ENCODE measurements at places on chromosomes 16 and 17.

- DNase-seq = no peak
These were observed 15.5 kb downstream of the CX3CL1 start for GRCh38 chr16:57387598-57388354.

DNA sequence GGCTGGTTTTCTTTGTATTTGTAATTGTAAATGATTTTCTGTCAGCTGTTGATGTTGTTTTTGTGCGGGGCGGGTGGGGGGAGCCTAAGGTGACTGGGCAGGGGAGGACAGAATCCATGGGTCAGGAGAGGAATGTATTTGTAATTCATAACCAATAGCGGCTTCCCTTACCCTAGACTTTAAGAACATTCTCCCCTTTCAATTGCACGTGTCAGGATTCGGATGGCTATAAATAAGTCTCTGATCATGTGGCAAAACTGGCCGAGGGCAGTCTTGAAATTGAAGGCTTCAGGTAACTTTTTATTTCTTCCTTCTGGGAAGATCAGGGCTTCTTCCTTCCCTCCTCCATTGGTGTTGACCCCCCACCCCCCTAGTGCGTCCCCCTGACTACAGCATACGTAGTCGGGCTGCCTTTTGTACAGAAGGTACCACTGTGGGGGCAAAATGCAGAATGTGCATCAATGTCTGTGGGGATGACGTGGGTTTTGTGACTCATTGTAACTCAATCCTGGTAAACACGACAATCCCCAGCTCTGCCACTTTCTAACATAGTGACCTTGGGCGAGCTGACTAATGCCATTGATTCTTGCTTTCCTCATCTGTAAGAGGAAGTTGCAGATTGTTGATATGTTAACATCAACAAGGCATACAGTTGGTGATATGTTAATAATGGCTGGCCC, 16.2 kb downstream of the MARCHF10 start:
- DNase-seq = no peak

DNA sequence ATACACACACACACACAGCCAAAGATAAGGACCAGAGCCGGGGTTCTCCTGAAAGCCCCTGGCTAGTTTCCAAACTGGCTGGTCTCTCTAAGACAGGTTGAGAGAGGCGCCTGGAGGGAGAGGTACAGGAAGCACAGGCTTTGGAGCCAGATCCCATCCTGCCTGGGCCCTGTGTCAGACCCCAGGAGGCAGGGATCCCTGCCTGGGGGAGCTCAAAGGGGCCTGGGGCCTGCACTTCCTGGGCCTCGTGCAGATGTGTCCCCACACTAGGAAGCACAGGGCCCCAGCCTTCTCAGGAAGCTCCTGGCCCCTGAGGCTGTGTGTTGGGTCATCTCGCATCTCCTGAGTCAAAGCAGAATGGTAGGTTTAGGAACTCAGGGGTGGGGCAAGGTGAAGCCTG, 16.0 kb downstream of the SLC5A10 start:
- DNase-seq = no peak

DNA sequence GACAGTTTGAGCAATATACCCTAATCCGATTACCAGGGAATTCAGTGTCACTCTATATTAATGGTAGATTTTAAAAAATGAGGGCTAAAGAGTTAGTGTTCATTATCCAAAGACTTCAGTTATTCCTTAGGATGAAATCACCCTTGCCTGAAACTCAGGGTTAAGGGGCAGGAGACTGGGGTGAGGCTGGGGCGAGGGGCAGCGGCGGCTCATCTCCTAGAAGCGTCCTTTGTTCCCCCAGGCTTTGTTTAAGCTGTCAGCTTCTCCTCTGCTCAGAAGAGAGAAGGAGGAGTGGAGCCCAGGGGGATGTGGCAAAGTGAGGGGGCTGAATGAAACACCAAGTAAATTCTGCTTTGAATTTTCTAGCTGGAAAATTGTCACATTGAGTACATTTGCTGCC, 117.7 kb upstream of the ELAC2 start:
- DNase-seq = no peak

GRCh38 chr17:43595466-43595865, 49.3 kb upstream of the ETV4 start:
- DNase-seq = no peak

DNA sequence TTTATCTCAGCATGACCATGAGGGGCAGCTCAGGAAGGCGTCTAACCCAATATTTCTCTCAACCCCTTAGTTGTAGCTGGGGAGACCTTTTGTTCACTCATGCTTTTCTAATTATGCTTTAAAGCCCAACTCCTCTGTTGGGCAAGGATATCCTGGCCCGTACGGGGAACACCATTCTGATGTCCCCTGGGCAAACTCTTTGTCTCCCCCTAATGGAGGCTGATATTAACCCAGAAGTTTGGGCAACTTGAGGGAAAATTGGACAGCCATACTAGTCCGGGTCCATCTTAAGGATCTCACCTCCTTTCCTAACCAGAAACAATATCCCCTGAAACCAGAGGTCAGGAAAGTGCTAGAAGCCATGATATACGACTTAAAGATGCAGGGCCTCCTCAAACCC, 143.7 kb upstream of the COX10 start:
- no peak for DNase-seq

- DNase-seq = no peak
These were observed 91.7 kb upstream of the DNAH17 start for GRCh38 chr17:78668847-78669246.

DNA sequence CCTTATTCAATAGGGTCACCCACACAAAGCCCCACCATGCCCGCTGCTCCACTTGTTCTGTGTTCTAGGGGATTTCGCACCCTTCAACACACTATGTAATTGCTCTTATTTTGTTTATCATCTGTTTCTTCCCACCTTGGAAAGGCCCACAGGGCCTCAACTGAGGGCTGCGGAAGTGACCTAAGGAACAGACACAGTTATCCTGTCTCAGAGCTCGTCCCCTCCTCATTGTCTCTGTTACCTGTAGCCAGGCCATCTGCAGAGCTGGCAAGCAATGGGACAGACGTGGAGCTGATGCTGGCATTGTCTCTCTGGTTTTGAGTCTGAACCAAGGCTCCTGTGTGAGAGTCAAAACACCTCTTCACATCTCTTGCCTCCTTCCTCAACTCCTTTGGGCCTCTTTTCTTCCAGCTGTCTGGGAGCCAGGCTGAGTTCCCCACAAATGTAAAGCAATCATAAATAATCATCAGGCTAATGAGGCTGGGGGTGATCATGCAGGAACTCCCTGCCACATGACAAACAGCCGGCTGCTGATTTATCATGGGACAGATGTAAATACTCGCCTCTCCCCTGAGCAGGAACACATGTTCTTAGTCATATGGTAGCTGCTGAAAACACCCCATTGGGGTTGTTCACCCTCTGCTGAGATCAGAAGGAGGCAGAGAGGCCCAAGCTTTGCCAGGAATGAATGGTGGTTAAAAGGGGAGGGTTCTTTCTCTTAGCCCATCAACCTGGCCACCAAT, 71.9 kb downstream of the AXIN2 start:
- DNase-seq = no peak

GRCh38 chr17:8387914-8388651, 5.1 kb upstream of the RPL26 start:
- DNase-seq = no peak

DNA sequence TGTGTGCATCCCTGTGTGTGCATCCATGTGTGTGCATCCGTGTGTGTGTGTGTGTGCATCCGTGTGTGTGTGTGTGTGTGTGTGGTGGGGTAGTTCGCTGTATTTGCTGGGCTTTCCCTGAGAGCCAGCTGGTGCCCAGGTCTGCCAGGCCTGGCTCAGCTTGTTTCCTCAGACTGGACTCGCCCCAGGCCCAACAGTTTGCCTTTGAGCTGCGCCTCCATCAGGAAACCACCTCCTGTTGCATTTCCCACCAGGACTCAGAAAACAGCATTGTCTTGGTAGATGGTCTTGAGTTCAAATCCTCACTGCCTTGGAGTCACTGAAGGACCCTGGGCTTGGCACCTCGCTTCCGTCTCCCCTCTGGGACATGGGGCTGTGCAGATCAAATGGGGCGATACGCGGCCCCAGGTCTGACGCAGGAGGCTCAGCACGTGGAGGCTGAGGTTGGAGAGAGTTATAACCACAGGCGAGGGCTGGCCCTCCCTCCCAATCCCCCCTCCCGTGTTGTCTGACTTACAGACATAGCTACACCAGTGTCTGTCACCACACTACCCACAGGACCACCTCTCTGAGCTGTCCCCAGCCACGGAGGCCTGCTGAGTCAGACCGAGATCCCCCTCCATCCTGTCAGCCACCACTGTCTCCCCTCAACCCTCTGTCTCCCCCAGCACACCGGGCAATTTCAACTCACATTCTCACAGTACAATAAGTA, 4.7 kb downstream of the ITGAE start:
- peak; percentile 71 for DNase-seq

DNA sequence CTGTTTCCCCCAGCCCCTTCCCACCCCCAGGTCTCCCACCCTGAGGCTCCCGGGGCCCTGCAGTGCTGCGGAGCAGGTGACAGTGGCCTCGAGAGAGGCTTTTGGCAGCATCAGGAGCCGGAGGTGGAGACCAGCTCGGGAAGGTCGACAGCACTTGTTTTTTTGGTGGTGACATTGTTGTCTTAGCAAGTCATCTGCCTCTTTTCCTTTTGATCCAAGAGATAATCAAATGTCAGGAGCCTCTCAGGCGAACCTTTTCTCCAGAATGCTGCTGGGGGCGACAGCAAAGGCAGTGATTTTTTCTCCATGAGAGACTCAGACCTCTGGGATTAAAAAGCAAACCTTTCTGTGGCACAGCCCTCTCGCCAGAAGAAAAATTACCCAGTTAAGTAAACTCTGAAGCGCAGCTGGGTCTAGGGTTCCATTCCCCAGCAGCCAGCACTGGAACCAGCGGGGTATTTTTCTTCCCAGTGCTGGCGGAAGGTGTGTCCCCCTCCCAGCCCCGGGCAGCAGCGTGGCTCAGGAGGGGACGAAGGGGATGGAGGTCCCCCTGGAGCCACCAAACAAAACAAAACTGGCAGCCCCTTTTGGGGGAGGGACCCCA, 37.2 kb downstream of the GRIN2C start:
- DNase-seq = no peak

DNA sequence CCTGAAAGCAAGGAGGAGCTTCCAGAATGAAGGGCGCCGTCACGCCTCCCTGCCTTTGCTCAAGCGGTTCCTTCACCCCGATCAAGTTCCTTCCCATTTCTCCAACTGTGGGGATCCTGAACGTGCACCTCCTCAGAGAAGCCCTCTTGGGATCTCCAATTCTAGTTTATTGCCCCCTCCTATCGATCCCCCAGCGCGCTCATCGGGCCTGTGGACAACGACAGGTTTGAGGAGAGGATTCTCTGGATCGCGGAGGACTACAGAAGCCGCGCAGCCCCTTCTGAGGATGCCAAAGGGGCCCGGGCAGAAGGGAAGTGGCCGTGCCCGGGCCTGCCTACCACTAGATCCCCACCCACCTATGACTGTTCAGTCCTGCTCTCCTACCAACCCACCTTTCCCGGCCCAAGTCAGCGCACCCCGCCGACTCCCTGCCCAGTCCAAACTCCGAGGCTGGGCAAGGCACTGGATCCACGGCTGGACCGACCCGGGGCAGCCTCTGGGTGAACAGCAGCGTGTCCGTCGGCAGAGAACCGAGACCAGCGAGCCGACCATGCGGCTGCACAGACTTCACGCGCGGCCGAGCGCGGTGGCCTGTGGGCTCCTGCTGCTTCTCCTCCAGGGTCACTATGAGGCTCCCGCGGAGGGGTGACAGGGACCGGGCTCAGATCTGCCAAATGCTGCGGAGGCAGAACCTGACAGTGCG, 12.8 kb upstream of the CES3 start:
- no peak for DNase-seq

DNA sequence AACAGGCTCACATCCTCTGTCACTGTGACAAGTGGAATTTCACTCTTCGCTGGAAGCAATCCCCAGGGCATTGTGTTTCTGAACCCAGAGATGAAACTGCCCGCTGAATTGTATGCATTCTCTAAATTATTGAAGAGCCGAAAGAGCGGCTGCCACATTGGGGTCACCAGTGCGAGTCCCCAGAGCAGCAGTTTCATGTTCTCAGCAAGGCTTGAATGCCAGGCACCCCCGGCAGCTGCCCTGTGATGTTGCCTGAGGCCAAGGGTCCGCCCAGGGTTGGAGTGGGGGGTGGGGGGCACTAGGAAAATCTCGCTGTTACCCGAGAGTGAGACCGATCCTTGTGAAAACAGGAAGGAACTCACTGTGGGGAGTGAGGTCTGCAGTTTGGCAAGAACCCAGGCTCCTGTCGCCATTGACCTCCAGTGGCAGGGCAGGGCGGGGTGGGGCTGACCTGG, 20.7 kb upstream of the BCAR1 start:
- no peak for DNase-seq

DNA sequence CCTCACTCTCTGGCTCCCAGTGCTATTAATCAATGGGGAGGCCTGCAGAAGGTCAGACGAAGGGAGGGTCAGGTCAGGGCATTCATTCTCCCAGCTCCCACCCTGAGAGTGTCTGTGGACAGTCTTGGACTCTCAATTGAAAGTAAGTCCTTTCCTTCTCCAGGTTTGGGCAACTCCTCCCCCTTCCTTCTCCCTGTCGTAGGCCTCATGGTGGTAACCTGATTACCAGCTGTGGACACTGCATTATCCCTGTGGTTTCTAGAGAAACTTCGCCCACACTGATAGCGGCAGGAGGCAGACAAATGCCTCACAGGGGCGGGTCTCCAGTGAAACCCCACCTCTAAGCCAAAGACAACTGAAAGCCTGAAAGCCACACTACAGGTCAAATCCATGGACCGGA, 57.7 kb upstream of the SLC25A19 start:
- DNase-seq = no peak

- no peak for DNase-seq
These were observed 161.0 kb downstream of the CBLN1 start for GRCh38 chr16:49120631-49121030.

DNA sequence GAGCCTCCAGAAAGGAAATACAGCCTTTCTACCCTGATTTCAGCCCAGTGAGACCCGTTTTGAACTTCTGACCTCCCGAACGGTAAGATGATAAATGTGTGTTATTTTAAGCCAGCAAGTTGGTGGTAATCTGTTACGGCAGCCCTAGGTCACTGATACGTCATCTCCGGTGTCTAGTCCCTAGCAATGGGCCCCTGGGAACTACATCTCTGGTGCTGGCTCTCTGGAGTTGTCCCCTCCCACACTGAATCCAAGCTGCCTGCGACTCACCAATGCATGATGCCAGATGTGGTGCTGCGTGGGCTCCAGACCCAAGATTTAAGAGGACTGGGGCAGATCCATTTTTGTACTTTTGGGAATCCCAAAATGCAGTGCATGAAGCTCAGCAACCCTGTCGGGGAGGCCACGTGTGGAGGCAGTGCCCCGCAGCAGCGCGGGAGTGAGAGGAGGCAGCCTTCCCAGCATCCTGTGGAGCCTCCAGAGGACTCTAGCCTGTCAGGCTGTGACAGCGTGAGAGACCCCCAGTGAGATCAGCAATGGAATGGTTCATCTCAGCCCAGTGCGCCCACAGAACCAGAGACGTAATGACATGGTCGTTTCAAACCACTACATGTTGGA, 43.6 kb upstream of the USP7 start:
- no peak for DNase-seq

DNA sequence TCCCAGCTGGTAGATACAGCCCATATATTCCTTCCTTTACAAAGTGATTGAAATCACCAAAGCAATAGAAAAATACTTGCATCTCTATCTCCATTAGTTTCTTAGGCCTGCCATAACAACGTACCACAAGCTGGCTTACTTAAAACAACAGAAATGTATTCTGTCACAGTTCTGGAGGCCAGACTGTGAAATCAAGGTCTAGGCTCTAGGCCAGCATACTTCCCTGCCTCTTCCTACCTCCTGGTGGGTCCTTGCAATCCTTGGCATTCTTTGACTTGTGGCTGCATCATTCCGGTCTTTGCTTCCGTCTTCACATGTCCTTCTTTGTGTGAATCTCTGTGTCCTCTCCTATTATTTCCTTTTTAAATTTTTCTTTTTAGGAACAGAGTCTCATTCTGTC, 62.5 kb downstream of the ERCC4 start:
- DNase-seq = no peak

Measured in activated CD8-positive, alpha-beta memory T cell treated with anti-CD3 and anti-CD28 coated beads for 1 hour (primary cell).